Right renal pelvis (tissue), 4 donors: ENCODE measurements at places on chromosomes 4 and X.

GRCh38 chrX:120790118-120790517, 85.5 kb downstream of the CT47B1 start:
- peak; percentile 27 for DNase-seq

GRCh38 chr4:165520086-165520485, 141.3 kb downstream of the CPE start:
- DNase-seq, result no peak

- no peak for DNase-seq
Observed at GRCh38 chrX:57647020-57647419, 33.0 kb downstream of the NLRP2B start.

DNA sequence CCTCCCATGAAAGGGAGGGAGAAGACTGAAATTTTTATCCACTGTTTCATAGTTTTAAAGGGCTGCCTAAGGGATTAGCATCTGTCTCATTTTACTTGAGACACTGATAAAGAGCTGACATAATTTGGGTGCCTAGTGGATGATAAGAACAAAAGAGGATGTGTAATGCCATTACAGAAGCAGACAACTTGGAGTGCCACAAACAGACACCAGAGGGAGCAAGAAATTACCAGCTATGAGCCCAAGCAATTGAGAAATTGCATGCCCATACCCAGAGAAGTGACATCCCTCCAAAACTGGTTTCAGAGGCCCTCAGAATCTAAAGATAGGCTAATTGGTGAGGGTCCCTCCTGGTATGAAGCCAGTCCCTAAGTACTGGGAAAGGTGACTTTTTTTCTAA, 38.5 kb upstream of the POU3F4 start:
- DNase-seq, result no peak

- no peak for DNase-seq
Observed at GRCh38 chr4:159227378-159227777, 124.5 kb downstream of the RAPGEF2 start.

- DNase-seq, result peak; percentile 26
Observed at GRCh38 chr4:112704991-112705845, 68.3 kb downstream of the LARP7 start.

DNA sequence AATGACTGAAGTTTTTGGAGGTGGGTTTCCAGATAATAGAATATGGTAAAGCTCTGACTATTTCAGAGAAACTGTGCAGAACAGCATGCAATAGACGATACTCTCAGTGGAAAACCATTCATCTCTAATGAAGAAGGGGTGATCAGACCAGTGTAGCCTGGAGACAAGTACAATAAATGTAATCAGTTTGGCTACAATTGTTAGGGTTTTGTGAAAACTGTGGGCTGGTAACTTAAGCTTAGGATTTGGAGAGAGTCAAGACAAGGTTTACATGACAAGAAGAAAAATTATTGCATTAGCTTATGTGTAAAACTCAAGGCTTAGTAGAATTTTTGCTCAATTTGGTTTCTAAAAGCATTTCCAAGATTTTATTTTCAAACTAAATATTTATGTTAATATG, 241.5 kb upstream of the ANKRD50 start:
- DNase-seq, result no peak

GRCh38 chrX:154056770-154057241, 37.1 kb upstream of the IRAK1 start:
- no peak for DNase-seq

- no peak for DNase-seq
Observed at GRCh38 chrX:129877401-129877800, 28.6 kb upstream of the UTP14A start.

DNA sequence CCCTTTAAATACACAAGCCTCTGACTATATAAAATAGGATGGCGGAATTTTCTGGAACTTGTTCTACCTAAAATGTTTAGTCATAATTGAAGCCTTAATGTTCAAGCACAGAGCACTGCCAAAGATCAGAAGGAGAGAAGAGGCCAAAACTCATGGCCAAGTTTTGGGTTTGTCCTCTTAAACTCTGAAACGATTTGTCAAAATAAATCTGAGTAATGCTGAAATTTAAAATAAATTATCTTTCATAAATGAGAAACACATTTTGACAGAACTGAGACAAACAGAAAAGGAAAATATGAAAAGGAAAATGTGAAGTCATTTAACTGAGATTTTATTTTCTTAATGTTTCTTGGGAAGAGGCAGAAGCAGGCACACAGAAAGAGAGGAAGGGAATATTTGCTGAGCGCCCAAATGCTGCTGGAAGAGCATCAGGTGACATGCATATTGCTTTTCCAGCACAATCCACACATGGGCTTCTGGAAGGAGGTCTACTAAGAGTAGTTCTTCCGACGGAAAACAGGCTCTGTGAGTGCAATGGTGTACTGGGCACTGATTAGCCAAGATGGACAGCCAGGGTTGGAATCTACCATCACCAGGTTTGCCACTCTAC, 47.4 kb upstream of the ZNF518B start:
- DNase-seq, result no peak

DNA sequence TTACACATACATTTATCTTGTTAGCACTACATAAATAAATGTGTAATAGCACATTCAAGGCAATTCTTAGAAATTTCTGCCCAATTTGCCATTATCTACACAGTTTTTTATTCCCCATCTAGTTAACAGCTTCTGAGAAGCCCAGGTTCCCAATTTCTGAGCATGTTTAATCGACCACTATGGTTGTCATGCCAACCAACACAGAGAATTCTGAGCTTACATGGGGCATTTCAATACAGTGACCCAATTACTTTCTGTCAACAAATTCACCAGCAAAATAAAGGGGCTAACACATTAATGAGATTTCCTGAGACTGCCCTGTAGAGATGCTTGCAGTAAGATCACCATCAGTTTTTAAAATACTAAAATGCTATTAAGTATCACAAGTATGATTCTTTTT, 22.0 kb downstream of the GPM6A start:
- no peak for DNase-seq

DNA sequence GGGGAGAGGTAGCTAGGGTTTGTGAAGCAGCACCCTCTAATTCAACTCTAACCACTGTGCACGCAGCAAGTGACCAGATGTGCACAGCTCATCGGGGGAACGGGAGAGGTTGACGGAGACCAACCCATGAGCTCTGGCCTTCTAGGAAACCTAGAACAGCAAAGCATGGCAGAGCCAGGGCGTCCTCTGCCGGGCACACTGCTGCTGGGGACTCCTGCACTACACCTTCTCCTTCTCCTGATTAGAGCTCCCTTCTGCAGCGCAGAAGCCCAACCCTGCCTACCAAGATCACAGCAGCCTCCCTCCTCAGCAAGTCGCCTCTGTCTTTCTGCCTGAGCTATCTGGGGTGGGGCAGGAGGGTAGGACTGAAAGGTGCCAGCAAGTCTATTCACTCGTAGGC, 252.3 kb upstream of the PSAPL1 start:
- DNase-seq, result no peak

DNA sequence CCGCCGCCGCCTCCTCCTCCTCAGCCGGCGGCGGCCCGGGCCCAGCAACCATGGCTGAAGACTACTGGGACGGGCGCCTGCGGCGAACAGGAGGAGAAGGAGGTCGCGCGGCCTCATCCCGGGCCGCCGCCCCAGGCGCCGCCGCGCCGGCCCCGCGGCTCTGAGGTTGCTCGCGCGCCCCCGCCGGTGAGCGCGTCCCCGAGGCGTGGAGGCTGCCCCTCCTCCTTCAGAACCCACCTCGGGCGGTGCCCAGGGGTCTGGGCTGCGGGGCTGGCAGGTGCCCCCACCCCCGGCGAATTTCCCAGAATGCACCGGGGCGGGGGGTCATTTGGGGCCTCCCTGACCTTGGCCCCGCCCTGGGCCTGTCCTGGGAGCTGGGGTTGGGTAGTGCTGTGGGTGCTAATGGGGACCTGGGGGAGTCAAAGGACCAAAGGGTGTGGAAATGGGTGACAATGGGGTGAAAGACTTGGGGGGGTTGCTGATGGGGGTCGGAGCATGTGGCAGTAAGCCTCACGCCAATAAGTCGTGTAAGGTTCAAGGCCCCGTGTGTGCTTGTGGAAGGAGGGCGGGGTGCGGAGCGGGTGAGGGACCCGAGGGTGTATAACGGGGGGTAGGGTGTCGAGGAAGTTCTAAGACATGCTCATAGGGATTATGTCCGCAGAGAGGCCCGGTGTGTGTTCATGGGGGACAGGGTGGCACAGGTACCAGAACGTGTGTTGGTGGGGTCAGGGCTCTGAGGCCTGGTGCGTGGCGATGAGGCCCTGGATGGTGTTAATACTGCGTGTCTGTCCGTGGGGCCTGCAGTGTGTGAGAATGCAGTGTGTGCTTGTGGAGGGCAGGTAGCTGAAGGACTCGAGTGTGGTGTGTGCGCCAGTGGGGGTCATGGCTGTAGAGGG, 687 bp downstream of the CDK16 start:
- no peak for DNase-seq

DNA sequence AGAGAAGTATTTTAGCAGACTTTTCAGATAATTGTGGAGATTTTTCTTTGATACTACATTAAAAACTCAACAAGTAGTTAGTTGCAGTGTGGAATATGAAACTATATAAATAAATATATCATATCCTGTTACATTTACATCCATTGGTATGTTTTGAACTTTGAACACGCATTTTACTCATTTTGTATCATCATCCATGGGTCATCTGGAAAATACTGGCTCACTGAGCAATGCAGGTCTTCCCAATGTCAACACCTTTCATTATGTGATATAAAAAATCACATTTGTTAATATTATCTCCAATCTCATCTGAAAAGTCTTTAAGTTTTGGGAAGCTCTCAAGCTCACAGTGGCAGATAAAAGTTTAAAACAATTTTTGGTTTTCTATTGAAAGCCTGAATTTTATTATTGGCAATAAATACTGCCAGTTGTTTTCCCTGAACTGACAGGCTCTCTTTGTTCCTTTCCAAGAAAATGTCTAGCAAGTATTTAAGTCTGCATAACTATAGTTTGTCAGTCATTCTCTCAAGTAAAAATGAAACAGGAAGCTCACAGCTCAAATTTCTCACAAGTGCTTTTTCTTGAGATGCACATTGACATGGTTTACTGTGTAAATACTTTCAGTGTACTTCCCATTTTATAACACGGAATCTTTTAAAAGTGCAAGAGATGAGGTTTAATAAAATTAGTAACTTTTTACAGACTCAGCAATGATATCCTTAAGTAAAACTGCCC, 183.5 kb upstream of the GPC4 start:
- no peak for DNase-seq

GRCh38 chrX:48989483-48989882, 12.6 kb downstream of the GRIPAP1 start:
- no peak for DNase-seq

DNA sequence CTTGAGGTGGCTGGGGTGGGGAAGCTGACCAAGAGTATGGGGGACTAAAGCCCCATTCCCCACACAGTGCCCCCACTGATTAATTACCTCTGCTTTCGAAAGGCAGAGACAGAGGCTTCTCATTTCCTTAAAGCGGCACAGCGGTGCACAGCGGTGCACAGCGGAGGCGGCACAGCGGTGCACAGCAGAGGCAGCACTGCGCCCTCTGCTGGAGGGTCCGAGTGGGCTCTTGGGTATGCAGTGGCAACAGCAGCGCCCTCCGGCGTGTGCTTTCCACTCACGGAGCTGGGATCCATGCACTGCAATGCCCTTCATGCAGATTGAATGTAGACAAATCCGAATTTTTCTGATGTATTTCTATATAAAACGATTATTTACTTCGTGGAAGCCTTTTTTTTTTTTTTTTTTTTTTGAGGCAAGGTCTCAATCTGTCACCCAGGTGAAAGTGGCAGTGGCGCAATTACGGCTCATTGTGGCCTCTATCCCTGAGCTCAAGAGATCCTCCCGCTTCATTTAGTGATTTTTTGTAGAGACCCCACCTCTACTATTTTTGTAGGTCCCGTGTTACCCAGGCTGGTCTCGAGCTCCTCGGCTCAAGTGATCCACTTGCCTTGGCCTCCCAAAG, 19.7 kb upstream of the PRPS2 start:
- no peak for DNase-seq

GRCh38 chr4:118911238-118911703, 22.6 kb downstream of the SYNPO2 start:
- no peak for DNase-seq

- no peak for DNase-seq
Observed at GRCh38 chrX:39677585-39677977, 420.2 kb downstream of the BCOR start.

DNA sequence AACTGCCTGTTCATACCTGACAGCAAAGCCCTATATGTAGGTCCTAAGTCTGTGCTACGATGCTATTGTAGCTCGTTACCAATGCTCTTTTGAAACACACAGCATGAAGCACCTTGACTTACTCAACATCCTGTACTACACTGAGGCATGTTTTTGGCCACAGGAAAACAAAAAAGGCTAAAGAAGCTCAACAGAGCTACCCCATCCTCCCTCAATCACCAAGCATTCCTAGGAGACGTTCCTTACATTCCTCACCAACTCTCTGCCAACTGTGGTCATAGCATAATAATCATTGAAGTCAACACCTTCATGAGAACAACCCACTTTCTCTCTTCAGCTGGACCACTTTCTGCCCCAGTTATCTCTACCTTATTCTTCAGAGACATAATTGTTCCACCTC, 73.7 kb upstream of the SLC25A43 start:
- DNase-seq, result no peak

- DNase-seq, result no peak
Observed at GRCh38 chrX:17621566-17622270, 115.6 kb upstream of the SCML1 start.

DNA sequence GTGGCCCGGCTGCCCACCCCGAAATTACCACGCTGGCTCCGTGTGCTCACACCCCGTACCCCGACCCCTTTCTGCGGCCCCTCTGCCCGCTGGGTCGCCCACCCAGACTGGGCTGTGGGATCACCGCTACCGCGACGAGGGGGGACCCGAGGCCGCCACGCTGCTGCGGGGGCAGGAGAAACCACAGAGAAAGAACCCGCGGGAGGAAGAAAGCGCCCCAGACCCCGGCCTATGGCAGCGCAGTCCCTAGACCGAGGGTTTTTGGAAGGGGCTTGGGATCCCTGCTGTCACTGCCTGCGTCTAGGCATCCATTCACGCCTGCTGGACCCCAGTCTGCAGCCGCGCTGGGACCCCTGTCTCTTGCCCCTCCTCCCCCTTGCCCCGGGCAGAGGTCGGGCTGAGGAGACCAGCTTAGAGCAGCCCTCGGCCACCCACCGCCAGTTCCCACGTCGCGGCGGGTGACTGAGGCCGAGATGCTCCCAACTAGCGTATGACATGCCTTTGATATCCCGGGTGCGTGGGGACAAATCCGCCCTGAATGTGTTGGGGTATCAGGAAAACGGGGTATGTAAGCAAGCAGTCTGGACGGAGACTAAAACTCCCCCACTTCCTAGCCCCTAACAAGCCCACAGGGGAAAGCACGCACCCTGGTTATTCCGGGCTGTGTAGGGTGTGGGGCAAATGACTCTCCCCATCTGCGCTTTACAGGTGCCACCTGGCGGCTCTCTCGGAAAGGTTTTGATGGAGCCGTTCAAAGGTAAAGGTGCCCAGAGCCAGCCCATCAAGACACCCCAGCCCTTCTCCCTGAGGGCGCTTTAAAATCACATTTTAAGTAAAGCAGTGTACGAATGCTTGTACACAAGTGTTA, 862 bp upstream of the INPP4B start:
- DNase-seq, result no peak

GRCh38 chr4:3247399-3248177, 1.4 kb upstream of the MSANTD1 start:
- DNase-seq, result no peak
